ENCODE measurements at places on chromosomes 4 and X.
A peak's percentile ranks its signal among the peaks of the same experiment; 100 is the strongest.

DNA sequence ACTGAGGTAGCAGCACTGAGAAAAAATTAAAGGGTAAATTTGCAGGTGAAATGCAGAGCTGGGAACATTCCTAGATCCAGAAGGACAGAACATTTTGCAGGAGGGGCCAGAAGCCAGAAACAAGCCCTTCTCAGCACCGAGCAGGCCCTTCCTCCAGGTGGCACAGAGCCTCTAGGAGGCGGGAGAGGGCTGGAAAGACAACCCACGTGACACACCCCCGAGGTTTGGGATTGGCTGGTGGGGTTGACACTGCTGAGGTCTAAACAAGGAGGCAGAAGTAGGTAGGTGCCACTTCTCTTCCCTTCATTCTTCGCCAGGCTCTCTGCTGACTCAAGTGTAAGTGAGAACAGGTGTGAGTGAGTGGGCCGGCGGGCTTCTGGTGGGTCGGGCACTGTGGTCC, at the start of gene PAGE4:
Gene PAGE4, plus strand, starts transcription at position 288 of the 400 bp plus-strand sequence. CDS start 1,126 bp downstream, outside the sequence.
- DNase-seq, result no peak

DNA sequence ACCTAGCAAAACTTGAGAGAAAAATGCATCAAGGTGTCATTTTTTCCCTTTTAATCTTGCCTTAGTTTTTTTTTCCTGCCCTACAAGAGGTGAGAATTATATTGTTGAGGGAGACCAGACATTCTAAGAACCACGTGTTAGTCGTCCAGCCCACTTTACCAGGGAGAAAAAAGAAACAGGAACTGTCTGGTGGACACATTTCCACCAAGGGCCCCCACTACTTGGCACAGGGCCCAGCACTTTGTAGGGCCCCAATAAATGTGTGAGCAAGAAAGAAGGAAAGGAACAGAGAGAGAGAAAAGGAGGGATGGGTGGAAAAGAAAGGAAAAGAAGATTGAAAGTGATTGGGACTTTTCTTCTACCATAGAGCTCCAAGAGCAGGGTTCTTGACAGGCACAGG, 3.9 kb upstream of the EGFL6 start:
- no peak for DNase-seq

DNA sequence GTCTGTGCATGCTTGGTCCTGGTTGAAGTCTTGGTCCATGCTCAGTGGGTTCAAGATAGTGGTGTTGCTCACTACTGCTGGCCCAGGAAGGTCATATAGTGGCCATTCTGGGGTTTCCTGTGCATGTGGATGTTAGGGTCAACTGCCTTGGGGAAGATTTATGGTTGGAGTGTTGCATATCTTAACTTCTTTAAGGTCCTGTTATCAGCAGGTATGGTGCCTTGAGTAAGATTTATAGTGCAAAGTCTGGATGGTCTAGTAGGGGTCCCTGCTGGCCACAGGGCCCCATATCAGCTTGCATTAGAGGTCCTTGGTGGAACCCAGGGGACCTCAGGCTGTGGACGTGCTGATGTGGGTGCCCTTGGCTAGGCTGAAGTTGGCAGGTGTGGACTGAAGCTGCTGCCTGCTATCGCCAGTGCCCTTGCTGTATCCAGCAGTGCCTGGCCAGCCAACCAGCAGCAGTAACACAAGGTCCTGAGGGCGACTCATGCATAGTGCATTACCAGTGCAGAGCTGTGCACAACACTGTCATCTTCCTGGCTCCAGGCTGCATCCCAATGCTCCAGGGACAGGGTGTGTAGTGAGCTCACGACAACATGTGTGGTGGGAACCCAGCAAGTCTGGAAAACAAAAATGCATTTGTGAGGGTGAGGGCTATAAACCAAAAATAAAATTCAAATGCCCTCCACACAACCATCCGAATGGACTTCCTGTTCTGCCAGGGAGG, 61.0 kb downstream of the BEX3 start:
- DNase-seq, result no peak

- DNase-seq, result no peak
These were observed 2.6 kb upstream of the DOCK11 start for GRCh38 chrX:118493016-118493415.

DNA sequence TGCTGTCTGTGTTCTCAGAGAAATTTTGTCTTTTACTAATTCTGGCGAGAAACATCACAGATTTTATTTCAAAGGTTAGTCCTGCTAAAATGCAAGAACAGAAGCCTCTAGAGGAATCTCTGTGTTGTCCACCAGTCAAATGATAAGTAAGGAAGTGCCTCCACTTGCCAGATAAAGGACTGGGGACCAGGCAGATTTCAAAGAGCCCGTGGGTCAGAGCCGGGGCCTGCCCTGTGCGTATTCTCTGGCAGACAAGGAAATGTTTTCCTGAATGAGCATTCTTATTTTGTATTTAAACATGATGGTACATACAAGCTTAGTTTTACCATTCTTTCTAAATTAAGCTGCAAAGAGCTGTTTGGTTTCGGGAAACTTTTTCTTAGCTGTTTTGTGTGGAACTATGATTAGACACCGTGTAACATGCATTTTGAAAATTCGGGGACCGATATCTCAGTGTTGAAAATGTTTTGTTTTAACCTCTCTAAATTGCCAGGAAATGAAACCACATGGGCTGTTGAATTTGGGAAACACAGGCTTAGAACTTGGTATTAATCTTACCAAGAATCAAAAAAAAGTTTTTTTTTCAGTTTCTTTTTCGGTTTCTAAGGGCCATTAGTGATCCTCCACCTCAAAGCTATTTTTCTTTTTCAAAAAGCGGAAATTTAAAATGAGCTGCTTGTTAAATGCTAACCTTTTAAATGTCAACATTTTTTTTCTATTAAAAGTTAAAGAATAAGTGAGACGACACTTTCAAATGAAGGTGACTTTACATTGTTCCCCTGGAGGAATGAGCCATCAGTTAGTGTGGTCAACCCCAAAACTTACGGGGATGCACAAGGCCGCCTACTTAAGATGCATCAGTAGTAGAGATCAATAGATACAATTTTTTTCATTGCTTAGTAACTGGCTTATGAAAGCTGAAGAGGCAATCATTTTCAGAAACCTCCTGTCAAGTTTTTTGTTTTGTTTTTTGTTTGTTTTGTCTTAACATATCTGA, 89.6 kb upstream of the MTM1 start:
- DNase-seq, result no peak

DNA sequence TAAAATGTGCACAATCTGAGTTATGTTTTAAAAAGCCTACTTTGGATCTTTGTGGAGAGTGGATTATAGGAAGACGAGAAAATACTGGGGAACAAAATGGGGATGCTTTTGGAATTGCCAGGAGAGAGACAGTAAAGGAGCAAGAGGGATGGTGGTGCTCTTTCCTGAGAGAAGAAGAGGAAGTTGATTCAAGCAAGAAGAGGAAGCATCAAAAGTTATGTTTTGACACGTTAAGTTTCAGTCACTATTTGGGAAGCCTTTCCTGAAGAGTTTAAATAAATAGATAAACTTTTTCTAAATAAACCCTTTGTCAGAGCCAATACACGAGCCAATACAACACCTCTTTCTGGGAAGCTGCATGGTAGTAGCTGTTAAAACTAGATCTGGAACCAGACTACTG, 394.1 kb downstream of the GALNTL6 start:
- DNase-seq, result no peak

- DNase-seq, result no peak
These were observed 1383.3 kb downstream of the FAM133A start for GRCh38 chrX:95057341-95057740.

GRCh38 chrX:31652650-31653049, 580.8 kb upstream of the FTHL17 start:
- no peak for DNase-seq

DNA sequence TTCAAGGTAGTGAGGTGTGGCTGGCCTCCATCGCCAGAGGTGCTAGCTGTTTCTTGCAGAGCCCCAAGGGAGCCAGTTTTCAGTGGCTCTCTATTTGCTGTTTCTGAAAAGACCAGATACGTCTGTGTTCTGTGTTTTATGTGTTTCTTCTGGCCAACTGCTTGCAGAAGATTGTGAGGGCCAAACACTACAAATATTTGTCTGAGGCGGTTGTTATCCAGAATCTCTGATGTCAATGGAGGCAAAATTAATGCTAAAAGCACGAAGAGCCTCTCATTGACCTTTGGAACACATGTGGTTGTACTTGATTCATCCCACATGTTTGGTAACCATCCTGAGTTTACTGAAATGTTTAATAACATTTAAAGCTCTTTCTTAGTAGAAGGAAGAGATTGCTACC, 113.9 kb downstream of the CT47B1 start:
- DNase-seq, result no peak

GRCh38 chr4:137934911-137935310, 307.2 kb downstream of the SLC7A11 start:
- DNase-seq, result no peak

DNA sequence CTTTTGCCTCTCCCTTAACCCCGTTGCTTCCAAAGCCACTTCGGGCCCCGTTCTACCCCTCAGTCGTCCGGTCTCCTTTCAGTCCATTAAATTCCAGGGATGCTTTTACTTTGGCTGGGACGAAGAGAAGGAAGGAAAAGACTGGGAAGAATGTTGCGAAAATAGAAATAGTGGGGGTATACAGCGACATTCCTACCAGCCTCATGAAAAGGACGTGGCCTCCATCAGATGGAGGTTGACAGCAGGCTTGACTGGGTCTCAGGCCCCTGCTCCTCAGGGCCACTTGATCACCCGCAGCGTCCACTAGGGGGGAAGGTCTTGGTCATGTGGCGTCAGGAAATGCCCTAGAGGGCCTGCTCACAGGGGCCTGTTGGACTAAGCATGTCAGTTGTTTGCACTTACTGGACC, 657 bp upstream of the ANKRD50 start:
- DNase-seq, result peak; percentile 83

DNA sequence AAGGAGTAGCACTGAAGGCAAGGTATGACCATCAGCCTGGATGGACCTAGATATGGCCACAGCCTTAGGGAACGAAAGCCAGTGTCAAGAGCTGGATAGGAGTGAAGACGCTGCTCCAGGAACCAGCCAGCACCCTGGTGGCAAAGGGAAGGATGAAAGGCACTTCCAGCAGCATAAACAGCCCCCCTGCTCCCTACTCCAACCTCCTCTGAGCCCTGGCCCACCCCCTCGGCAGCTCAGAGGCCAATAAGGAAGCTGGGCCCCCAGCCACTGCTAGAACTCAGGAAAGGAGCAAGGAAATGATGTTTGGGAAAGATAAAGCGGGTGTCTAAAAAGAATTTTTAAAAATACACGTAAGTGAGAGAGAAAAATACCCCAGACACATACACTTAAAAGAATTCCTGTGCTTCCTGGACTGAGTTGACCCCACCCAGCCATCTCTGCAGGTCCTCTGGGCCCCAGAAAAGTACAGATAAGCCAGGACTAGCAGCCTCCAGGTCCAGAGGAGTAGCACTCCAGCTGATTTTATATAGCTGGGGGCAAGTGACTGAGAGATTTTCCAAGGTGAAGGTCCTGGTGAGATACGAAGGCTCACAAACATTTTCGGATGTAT, 170.4 kb downstream of the SHROOM4 start:
- DNase-seq, result no peak

DNA sequence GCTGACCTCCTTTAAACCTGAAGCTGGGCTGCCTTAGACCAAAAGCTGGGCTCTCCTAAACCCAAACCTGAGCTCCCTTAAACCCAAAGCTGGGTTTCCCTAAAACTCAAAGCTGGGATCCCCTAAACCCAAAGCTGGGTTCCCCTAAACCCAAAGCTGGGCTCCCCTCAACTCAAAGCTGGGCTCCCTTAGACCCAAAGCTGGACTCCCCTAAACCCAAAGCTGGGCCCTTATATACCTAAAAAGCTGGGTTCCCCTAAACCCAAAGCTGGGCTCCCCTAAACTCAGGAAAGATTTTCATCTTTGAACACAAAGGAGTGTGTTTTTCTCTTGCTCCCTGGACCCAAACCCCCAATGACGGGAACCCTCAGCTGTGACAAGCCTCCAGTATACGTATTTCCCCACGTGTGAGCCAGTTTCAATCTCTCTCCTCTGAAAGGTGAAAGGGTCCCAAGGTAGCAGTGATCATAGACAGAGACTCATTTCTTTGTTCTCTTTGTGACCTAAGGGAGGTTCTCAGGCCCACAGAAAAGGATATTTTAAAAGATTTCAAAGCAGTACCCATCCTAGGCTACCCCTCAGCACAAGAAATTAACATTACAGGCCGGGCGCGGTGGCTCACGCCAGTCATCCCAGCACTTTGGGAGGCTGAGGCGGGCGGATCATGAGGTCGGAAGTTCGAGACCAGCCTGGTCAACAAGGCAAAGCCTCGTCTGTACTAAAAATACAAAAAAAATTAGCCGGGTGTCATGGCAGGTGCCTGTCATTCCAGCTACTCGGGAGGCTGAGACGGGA, 31.3 kb upstream of the ASMTL start:
- no peak for DNase-seq

- DNase-seq, result peak; percentile 17
These were observed 585 bp upstream of the SEC24D start for GRCh38 chr4:118836301-118837120.

DNA sequence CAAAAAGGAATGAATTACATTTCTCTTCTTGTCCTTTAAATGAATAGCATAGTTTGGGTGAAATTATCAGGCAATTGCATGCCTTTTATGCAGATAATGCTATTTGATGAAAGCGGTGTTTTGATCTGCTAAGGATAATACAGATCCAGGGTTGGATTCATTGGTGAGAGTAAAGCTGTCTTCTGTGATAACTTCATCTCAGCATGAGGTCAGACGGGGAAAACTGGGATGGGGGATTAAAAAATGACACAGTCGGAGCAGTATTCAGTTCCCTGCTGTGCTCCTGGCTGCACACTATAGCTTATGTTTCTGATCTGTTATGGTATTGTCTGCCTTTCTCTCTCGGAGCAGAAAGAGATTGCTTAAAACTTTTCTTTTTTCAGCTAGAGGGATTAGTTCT, 105.9 kb upstream of the TENM3 start:
- no peak for DNase-seq

DNA sequence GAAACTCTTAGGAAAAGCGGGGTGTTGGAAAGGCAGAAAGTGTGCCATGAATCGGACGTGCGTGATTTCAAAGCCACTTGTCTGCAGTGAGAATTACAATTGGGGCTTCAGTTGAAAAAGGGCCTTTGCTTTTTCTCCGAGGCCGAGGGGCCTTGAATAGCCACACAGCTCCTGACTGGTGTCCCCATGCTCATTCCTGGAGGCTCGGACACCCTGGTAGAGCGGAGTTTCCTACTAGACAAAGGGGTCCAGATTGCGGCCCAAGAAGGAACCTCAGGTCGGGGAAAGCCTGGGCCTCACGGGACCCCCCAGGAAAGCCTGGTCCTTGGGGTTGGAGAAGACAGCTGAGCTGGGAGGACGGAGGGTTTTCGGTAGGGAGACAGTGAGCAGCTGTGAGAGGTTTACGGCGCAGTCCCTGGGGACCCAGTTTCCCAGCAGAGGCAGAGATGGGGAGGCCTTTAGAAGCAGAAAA, 3.0 kb upstream of the SHOX start:
- DNase-seq, result no peak

DNA sequence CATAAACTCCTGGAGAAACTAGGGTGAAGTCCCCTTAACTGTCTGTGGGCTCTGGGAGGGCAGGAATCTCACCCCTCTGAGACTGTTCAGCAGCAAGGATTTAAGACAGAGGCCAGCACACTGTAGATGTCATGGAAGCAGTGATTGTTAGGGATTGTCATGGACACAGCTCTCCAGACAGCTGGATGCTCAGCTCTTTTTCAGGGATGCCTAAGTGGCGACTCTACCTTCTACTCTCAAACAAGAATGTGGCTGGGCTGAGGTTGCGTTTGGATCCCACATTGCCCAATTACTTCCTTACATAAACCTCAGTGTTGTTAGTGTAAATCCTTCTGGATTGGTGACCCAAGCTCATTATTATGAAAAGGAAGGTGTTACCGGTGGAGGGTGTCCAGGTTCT, 291.9 kb upstream of the VCX3A start:
- DNase-seq, result no peak

- DNase-seq, result no peak
These were observed 52.2 kb downstream of the IL1RAPL1 start for GRCh38 chrX:28639451-28639850.

Data from head of caudate nucleus (tissue), 42 donors.